AG10803 (cell line): ENCODE measurements at places on chromosomes 16 and 17.

DNA sequence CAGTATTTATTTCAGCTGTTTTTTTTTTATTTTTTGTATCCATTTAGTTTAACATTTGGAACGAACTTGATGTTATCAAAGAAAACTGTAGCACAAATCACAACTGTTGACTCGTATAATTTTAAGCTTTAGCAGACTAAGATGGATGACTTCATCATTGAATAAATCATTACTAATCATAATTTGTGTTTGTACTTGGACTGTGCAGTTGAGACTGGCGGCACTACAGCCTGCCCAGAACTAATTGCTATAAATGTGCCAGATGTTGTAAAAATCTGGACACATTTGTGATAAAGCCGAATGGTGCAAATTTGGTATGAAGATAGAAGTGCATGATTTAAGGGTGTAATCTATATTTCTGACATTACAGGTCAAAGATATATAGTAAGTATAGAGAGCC is 897.7 kb upstream of the CDH8 start:
- no peak for DNase-seq

GRCh38 chr16:2195322-2196161 is 863 bp downstream of the CASKIN1 start:
- DNase-seq = no peak

DNA sequence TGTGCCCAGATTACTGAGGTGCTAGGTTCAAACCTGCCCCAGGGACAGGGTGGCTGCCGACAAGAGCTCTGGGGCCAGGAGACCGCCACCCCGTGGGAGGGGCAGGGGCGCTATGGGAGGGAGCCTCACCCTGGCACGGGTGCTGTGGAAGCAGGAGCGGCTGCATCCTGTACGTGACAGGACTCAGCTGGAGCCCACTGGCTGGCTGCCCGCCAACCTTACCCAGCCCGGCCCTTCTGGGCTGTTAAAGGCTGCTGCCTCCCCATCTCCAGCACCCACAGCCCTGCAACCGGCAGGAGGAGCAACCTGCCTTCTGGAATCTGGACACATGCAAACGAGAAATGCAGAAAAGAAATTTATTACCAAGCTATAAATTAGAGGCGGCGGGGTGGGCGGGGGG is 11.2 kb downstream of the PAM16 start:
- DNase-seq = peak; percentile 40

- DNase-seq = no peak
These were observed 6.0 kb downstream of the CIITA start for GRCh38 chr16:10883004-10883403.

DNA sequence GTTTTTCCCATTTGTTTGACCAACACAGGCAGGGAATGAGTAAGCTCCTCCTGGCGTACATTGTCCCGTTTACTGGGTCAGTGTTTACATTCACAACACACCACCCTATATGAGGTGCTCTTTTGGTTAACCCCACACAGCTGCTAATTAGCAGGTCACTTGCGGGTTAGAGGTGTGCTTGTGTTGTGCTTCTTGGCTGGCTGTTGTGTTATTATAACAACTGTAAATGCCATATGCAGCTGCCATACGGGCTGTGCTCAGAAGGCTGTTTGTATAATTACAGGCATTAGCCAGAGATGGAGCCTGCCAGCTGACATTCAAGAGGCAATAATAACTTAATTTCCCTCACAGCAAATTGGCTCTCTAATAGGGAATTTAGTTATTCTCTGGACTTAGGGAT is 205.1 kb upstream of the ELAC2 start:
- no peak for DNase-seq

GRCh38 chr17:44235583-44235936 is 16.1 kb upstream of the UBTF start:
- no peak for DNase-seq

- DNase-seq = no peak
These were observed 64.9 kb downstream of the CDYL2 start for GRCh38 chr16:80739523-80739922.

DNA sequence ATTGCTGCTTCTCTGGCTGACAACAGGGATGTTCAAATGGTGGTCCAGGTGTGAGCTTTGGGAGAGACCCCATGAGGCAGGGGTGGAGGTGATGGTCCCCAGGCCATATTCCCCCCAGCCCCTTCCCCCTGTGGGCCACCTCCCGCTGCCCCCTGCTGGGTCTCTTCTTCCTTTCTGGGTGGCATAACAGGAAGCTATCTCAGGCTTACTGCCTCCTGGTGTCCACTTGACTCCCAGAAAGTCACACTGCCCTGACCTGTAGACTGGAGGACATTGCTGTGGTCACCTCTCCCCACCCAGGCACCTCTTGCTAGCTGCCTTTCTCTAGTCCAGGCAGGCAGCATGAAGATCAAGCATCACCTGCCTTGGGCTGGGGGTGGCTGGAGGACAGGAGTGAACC is 46.4 kb upstream of the PLCG2 start:
- DNase-seq = no peak

- DNase-seq = peak; percentile 78
These were observed 25.9 kb upstream of the APOH start for GRCh38 chr17:66255112-66255511.

GRCh38 chr16:68399456-68399855 is 48.9 kb downstream of the SMPD3 start:
- DNase-seq = peak; percentile 18

DNA sequence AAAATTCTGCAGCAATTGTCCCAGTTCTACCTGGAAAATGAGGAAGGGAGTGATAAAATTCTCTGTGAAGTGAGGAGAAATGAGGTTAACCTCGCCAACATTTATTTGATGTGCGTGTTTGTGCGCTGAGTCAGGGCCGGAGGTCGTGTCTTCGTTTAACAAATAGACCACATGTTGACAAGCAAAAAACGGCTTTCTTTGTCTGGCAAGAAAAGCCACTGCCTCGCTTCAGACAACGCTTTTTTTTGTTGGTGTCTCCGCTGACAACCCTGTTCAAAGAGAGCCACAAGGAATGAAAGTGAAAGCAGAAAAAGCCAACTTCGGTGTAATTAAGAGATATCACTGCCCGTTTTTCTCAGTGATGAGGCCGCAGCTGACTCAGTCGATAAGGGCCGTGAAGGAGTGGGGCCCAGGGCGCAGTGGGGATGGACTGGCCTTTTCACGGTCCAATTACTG is 510.6 kb downstream of the CDH13 start:
- DNase-seq = peak; percentile 85

- peak; percentile 0 for DNase-seq
These were observed 1.8 kb upstream of the SYNRG start for GRCh38 chr17:37610971-37611370.

DNA sequence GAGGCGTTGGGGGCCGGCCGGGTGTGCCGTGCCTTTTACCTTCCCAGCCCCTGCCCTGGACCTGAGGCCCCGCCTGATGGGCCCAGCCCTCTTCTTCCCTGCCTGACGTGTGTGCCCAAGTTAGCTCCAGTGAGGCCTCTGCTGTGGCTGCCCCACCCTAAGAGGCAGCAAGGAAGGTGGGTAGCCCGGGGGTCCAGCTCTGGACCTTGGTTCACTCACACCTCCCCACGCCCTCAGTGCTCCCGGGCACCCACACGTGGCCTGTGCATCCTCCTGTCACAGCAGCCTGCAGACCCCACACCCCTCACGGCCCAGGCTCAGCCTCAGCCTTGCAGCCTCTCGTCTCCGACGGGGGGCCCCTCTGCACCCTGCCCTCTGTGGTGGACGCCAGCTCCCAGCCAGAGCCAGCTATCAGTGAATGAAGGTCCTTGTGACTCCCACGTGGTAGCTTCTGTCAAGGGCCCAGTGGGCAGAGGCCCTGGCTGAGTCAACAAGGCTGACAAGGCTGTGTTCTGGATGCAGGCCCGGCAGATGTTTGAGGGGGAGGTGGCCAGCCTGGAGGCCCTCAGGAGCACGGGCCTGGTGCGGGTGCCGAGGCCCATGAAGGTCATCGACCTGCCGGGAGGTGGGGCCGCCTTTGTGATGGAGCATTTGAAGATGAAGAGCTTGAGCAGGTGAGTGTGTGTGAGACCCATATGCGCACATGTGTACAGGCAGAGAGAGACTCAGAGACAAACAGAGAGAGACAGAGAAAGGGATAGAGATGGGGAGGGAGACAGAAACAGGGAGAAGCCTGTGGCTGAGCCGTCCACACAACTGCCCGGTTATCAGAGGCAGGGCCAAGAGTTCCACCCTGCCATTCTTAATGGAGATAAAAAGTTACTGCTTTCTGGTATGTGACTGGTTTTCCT is 2.8 kb downstream of the FN3K start:
- no peak for DNase-seq

GRCh38 chr17:36972905-36973304 is 24.2 kb downstream of the AATF start:
- no peak for DNase-seq

GRCh38 chr17:82226809-82227628 is 1.8 kb upstream of the SLC16A3 start:
- no peak for DNase-seq

- DNase-seq = no peak
These were observed 166.0 kb upstream of the CDH13 start for GRCh38 chr16:82460766-82461165.

GRCh38 chr16:525520-526180 is 1.9 kb upstream of the CAPN15 start:
- peak; percentile 82 for DNase-seq

DNA sequence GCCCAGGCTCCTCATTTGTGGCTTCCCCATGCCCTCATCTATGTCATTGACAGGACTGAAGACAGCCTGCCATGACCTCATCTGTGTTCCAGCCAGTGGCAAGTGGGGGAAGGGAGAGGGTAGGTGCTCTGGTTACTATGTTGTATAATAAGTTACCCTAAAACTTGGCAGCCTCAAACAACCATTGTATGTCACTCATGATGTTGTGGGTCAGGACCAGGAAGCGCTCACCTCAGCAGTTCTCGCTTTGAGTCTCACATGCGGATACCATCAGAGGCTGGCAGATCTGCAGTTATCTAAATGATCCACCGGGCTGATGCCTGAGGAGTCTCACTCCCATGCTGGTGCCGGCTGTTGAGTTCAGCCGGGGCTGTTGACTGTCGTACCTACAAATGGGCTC is 89.0 kb upstream of the TMEM97 start:
- DNase-seq = no peak

DNA sequence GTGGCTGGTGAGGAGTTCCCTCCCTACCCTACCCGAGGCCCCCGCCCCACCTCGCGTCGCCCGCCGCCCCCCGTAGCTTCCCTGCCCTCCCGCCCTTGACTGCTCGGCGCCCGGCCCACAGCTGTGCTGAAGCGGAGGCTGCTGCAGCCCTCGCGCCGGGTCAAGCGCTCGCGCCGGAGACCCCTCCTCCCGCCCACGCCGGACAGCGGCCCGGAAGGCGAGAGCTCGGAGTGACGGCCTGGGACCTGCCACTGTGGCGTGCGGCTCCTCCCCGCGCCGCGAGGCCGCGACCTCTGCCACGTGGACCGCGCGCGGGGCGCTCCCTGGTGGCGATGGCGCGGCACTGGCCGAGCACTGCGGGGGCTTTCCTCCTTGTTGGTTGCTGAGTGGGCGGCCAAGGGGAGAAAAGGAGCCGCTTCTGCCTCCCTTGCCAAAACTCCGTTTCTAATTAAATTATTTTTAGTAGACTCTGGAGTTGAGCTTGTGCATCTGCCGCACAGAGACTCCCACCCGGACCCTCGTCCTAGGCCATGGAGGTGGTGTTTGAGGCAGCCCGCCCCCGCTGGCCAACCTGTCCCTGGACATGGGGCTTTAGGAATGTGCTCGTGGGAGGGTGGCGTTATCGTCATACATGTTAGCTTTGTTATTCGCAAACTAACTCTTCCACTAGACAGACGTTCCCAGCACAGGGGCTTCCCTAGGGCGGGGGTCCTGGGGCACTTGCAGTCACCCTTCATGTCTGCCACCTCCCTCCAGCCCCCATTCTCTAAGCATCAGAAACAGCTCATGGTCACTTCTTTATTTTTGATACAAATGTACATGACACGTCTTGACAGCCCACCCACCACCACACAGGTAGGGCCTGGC is 4.4 kb downstream of the TP53I13 start:
- DNase-seq = peak; percentile 53

GRCh38 chr17:77363821-77364361 is 223.1 kb downstream of the SEC14L1 start:
- DNase-seq = no peak

- DNase-seq = no peak
These were observed 3.0 kb downstream of the RFNG start for GRCh38 chr17:82048571-82048971.
